ENCODE measurements at places on chromosomes 3 and 15. TPM values are rescaled to one million over a fixed set of nuclear protein-coding genes. Genes with fewer than 3 reads are reported as not detected.

POC1A gene
- 5.7 TPM for total RNA-seq

GOLGA6L4 gene
- total RNA-seq, result 6.8 TPM

LRTM1 gene
- total RNA-seq, result not detected

DNA sequence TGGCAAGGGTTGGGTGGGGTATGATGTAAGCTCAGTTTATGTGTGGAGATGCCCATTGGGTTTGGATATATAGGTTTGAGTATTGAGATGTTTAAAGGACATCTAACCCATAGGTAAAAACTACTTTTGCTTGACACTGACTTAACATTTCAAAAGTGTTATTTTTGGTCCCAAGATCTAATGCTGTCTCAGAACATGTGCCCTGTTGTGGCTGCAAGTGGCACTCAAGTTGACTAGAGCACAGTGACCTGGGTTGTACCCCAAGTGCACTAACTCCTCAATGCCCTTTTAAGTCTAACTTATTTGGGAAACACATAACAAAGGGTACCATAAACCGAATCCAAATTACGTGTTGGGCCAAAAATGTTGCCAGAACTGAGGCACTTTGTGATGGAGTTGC lies 56.5 kb upstream of the CCR4 start:
- no peak overlapping the region for H3K27ac ChIP-seq
- DNase-seq, result no peak
- no peak overlapping the region for H3K4me3 ChIP-seq
- peaks cover 12% of the 10 kb centered on the region for H3K27me3 ChIP-seq
- peaks cover 3% of the 10 kb centered on the region for H3K4me1 ChIP-seq

DNA sequence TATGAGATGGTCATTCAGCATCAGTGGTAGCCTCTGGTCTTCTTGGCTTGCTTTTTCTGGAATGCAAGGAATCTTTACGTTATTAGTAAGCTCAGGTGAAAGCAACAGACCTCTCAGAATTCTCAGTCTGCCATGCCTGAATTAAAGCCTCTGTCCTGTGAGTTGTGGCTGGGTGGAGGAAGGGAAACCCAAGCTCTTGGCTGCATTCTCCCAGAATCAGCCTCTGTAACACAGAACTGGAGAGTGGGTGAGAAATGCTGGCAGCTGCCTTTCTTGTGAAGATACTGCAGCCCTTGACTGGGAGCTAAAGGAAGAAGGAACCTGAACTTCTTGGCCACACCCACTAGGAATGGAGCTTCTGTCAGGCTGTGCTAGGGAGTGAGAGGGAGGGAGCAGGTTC lies 505.8 kb downstream of the EPHA3 start:
- H3K4me1 ChIP-seq, result no peaks in the 10 kb centered on the region
- no peak overlapping the region for H3K4me3 ChIP-seq
- H3K27me3 ChIP-seq, result peaks cover 1% of the 10 kb centered on the region
- no peaks in the 10 kb centered on the region for H3K36me3 ChIP-seq

HLTF gene
- 29.8 TPM for total RNA-seq

- DNase-seq, result no peak
- no peaks in the 10 kb centered on the region for H3K27me3 ChIP-seq
- no peak overlapping the region for H3K27ac ChIP-seq
- H3K36me3 ChIP-seq, result no peaks in the 10 kb centered on the region
- peaks cover 14% of the 10 kb centered on the region for H3K4me1 ChIP-seq
Measured at GRCh38 chr15:93035953-93036810, 52.8 kb downstream of the RGMA start.

- peaks cover 2% of the 10 kb centered on the region for H3K36me3 ChIP-seq
- H3K27me3 ChIP-seq, result peaks cover 4% of the 10 kb centered on the region
- H3K4me1 ChIP-seq, result no peaks in the 10 kb centered on the region
- H3K27ac ChIP-seq, result no peak overlapping the region
- no peak overlapping the region for H3K4me3 ChIP-seq
- DNase-seq, result no peak
Measured at GRCh38 chr3:128584412-128585020, 66.1 kb downstream of the RPN1 start.

TF gene
- total RNA-seq, result 3.8 TPM

DNA sequence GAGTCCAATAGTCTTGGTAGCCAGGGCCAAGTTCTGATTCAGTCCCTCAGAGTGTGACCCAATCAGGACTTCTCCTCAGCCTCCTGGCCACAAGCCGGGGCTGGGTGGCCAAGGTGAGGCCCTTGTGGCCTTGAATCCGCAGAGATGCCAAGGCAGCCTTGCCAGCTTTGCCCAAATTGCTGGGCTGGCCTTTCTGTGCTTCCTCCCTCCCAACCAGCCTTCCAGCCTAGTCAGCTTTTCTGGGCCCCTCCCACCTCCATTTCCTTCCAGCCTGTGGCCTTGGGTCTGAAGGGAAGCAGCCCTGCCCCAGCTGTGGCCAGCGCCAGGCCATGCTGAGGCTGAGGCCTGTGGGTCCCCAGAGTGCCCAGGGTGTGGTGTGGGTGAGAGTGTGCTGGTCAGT lies 34.3 kb upstream of the ANKDD1A start:
- no peak for DNase-seq
- H3K4me3 ChIP-seq, result no peak overlapping the region
- peaks cover 38% of the 10 kb centered on the region for H3K4me1 ChIP-seq
- H3K27me3 ChIP-seq, result no peaks in the 10 kb centered on the region

DNA sequence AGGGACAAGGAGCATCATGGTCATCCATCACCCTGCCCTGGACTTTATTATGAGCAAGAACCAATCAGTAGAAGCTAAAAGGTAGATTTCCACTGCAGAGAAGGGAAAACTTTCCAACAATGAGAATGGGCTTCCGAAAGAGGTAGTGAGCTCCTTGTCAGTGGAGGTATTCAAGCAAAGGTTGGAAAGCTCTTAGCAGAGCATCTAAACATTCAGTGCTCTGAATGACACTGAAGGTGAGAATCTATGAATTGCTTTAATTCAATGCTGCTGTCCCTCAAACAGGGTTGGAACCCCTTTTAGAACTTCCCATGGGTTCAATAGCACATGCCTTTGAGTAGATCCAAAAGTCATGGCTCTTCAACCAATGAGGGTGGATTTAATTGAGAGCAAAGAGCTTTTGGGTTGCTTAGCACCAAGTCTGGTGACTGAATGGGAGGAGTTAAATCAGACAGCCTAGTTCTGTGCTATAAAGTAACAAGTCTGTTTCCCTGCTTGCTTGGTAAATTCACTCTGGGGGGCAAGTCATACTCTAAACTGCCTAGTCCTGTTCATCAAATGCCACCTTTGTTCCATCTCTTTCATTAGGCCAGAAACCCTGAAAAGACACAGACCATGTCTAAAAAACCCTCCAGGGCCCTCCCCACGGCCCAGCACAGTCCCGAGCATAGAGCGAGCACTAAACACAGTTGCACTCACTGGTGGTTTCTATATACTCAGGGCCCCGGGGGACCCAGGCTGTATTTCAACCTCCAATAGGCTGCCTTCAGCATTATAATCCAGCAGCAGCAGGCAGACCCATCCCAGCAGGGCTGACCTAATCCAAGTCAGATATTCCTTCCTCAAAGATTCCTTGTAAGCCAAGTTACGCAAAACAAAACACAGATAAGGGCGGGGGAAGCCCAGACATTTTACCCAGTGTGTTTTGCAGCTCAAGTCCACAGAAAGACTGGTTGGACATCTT lies 161.2 kb downstream of the MEGF11 start:
- H3K36me3 ChIP-seq, result peaks cover 1% of the 10 kb centered on the region
- H3K27ac ChIP-seq, result no peak overlapping the region
- peaks cover 56% of the 10 kb centered on the region for H3K27me3 ChIP-seq
- H3K4me1 ChIP-seq, result no peaks in the 10 kb centered on the region
- H3K4me3 ChIP-seq, result no peak overlapping the region

CHRNA5 gene
- total RNA-seq, result 1.6 TPM

CSPG4 gene
- total RNA-seq, result 595 TPM

HYKK gene
- total RNA-seq, result 3.6 TPM

GRCh38 chr3:54356261-54357045 lies 234.1 kb downstream of the CACNA2D3 start:
- no peaks in the 10 kb centered on the region for H3K27me3 ChIP-seq
- DNase-seq, result no peak
- H3K4me3 ChIP-seq, result no peak overlapping the region

GRCh38 chr3:144491333-144491732 lies 519.7 kb downstream of the DIPK2A start:
- no peak overlapping the region for H3K4me3 ChIP-seq
- peaks cover 3% of the 10 kb centered on the region for H3K4me1 ChIP-seq
- H3K27ac ChIP-seq, result no peak overlapping the region
- H3K27me3 ChIP-seq, result no peaks in the 10 kb centered on the region
- no peaks in the 10 kb centered on the region for H3K36me3 ChIP-seq
- DNase-seq, result no peak

CLDN16 gene
- total RNA-seq, result not detected

DNA sequence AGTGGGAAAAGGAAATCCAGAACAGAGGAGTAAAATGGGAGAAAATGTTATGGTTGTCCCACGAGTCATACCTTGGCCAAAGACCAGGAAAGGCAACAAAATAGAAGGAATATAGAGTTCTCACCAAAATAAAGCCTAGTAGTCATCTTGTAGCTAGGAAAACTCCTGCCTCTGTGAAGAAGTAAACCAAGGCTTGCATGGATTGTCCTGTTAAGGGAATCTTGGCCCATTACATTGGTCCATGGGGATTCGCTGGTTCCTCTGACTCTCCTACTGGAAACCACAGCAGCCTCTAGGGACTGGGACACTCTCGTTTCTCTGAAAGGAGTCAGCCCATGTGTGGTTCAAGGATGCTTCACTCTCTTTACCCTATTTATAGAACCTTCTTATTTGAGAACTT lies 62.9 kb upstream of the FNDC3B start:
- H3K4me1 ChIP-seq, result peaks cover 8% of the 10 kb centered on the region
- H3K36me3 ChIP-seq, result no peaks in the 10 kb centered on the region
- no peak for DNase-seq
- H3K4me3 ChIP-seq, result no peak overlapping the region

RPL35A gene
- total RNA-seq, result 675 TPM

- no peaks in the 10 kb centered on the region for H3K36me3 ChIP-seq
- no peaks in the 10 kb centered on the region for H3K27me3 ChIP-seq
- H3K27ac ChIP-seq, result peak overlapping the region; percentile 86
- H3K4me3 ChIP-seq, result no peak overlapping the region
- DNase-seq, result no peak
Measured at GRCh38 chr3:23739536-23739935, 66.2 kb upstream of the UBE2E1 start.

- H3K27me3 ChIP-seq, result no peaks in the 10 kb centered on the region
- no peaks in the 10 kb centered on the region for H3K36me3 ChIP-seq
- no peak for DNase-seq
- no peak overlapping the region for H3K4me3 ChIP-seq
- H3K27ac ChIP-seq, result no peak overlapping the region
Measured at GRCh38 chr3:28786446-28786845, 437.8 kb upstream of the AZI2 start.

DNA sequence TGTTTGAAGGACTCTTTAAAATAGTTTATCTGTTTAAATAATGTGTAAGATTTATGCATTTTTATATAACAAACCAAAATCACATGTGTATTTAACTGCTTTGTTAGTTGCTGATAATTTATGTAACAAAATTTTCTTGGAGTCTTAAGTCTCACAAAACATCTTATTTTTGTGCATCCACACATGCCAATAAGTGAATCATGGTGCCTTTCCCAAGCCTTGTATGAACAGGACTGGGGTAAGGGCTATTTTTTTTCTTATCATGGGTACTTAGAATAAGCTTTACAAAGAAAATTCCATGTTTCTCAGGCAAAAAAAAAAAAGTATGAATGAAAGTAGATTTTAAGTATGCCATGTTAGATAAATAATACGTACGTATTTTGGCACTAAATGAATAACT lies 132.9 kb upstream of the LRRFIP2 start:
- H3K27me3 ChIP-seq, result no peaks in the 10 kb centered on the region
- peaks cover 8% of the 10 kb centered on the region for H3K36me3 ChIP-seq
- H3K27ac ChIP-seq, result no peak overlapping the region
- DNase-seq, result no peak

GRCh38 chr3:15453501-15453900 lies 26.1 kb downstream of the EAF1 start:
- no peaks in the 10 kb centered on the region for H3K27me3 ChIP-seq
- H3K4me3 ChIP-seq, result no peak overlapping the region
- H3K36me3 ChIP-seq, result peaks cover 12% of the 10 kb centered on the region
- no peaks in the 10 kb centered on the region for H3K4me1 ChIP-seq

DNA sequence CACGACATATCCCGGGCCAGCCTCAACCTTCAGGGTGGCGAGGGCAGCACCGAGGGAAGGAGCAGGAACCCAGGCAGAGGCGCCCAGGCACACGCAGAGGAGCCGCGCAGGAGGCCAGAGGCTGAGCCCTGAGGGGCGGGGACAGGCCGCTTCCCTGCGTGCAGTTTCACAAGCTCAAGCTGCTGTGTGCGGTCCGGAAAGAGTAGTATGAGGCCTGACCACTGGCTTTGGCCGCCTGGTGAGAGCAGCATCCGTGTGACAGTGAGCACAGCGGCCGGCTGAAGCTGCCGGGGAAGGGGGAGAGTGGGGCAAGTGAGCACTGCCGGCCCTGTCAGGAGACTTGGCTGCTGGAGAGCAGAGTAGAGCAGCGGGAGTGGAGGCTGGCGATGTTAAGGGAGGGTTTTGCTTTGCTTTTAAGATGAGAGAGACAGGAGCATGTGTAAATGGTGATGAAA lies 8.7 kb downstream of the ZDHHC19 start:
- H3K27me3 ChIP-seq, result peaks cover 8% of the 10 kb centered on the region
- DNase-seq, result no peak
- no peak overlapping the region for H3K4me3 ChIP-seq
- no peaks in the 10 kb centered on the region for H3K36me3 ChIP-seq
- peak overlapping the region; percentile 69 for H3K27ac ChIP-seq
- peaks cover 8% of the 10 kb centered on the region for H3K4me1 ChIP-seq

- DNase-seq, result no peak
- H3K4me1 ChIP-seq, result peaks cover 64% of the 10 kb centered on the region
Measured at GRCh38 chr15:68429691-68430470, 2.1 kb downstream of the ITGA11 start.

RLBP1 gene
- not detected for total RNA-seq

DNA sequence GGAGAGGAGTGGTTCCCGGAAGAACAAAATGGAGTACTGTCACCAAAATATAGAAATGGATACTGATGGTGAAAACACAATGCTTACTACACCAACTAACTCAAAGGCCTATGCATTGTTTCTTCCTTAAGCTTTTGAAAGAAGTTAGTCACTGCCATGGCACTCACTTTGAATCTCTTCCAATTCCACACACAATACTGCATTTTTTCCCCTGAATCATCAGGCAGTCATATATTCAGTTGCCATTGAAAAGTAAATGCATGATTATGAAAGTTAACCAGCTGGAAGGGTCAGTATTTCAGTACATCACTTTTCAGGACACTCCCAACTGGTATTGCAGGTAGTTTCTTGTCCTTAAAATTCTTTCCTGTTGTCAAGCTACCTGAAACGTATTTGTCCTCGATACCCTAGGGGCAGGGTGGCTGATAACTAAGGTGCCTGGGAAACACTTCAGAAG lies 9.0 kb upstream of the LRRFIP2 start:
- H3K4me3 ChIP-seq, result no peak overlapping the region
- H3K4me1 ChIP-seq, result peaks cover 20% of the 10 kb centered on the region
